ENCODE measurements at places on chromosomes 4 and X. TPM values are rescaled to one million over a fixed set of nuclear protein-coding genes. Genes with fewer than 3 reads are reported as not detected.

MAOA gene
- total RNA-seq, result 134 TPM

PNMA5 gene
- total RNA-seq, result not detected

SLC7A11 gene
- total RNA-seq, result 13.2 TPM

DDIT4L gene
- 0.52 TPM for total RNA-seq

LONRF3 gene
- 14.4 TPM for total RNA-seq

- no peak for DNase-seq
Observed at GRCh38 chr4:184402740-184403383, 71.5 kb downstream of the IRF2 start.

- DNase-seq, result no peak
Observed at GRCh38 chr4:3911252-3911856, 145.2 kb downstream of the ADRA2C start.

GRCh38 chr4:23476515-23477090 is 413.2 kb downstream of the PPARGC1A start:
- DNase-seq, result no peak

DNA sequence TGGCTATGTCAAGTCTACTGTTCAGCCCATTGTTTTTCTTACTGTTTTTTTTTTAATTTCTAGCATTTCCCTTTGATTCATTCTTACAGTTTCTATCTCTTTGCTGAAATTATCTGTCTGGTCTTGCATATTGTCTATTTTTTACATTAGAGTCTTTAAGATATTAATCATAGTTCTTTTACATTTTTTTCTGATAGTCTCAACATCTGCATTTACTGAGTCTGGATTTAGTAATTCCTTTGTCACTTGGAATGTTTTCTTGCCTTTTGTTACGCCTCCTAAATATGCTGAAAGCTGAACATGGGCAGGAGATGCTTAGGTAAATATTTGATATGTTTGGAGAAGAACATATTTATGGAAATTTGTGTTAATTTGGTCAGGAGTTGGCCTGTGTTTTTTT is 10.4 kb downstream of the JADE3 start:
- no peak for DNase-seq

DNA sequence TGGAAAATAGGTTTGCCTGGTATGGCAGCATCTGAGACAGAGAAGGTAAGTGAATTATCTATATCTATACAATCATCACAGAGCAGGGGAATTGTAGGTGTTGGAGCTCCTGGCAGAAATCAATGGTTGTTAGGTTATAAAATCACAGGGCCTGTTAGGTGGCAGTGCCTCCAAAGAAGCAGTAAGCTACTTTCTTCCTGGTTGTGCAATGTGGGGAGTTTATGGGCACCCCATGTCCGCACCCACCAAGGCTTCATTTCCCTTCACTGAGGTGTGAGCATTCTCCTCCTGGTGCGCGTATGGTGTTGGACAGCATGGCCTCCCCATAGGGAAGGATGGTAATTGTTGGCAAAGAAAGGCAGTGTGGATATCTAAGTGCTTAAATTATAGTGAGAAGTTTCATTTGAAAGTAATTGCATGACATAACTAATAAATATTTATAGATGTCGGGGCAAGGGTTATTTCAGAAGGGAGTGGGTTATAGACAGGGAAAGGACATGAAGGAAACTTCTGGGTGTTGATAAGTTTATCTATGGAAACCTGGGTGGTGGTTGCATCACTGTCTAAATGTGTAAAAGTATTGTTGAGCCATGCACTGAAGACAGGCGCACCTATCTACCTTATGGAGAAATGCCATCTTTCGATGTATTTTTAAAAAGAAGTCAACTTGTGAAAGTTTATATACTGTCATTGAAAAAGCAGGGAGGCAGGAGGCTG is 153.7 kb downstream of the FRAS1 start:
- no peak for DNase-seq

DNA sequence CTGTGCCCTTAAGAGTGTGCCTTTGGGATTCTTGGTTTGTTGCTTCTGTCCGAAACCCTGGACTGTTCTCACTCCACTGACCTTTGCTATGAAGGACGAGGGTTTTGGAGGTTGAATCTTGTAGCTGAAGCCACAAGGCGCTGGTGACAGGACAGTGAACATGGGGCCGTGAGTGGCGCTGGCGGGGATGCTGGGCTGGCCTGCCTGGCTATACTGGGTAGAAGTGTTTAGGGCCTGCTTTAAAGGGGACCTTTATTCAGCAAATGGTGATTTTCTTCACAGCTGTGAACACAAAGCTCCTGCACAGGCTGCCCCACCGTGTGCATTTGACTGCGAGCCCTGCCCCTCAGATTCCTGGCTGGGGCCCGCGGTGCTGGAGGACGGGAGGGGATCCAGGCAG is 27.1 kb upstream of the TADA2B start:
- DNase-seq, result no peak

DNA sequence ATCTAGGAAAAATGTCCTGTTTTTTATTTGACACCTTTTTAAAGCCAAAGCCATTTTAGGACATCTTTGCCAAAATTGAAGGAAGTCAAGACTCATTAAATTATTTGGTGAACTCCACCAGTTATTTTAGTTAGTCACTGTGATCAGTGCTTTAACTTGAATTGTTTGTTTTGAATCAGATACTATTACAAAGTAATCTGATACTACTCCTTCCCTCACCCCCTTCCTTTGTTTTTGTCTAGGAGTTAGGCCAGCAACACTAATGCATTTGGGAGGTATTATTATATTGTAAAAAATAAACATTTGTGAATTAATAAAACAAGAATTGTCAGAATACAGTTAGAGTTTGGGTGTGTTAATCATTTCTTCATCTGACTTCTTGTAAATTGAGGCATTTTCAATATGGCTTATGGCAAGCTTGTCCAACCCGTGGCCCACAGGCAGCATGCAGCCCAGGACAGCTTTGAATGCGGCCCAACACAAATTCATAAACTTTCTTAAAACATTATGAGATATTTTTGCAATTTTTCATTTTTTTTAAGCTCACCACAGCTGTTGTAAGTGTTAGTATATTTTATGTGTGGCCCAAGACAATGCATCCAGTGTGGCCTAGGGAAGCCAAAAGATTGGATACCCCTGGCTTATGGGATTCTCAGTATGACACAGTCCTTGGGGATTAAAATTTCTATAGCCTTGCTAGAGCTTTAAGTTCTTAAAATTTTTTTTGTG is 182.2 kb downstream of the BMPR1B start:
- DNase-seq, result no peak

- no peak for DNase-seq
Observed at GRCh38 chrX:7083468-7084396, 63.8 kb upstream of the STS start.

GRCh38 chr4:158775091-158775651 is 6.3 kb downstream of the FNIP2 start:
- DNase-seq, result no peak

DNA sequence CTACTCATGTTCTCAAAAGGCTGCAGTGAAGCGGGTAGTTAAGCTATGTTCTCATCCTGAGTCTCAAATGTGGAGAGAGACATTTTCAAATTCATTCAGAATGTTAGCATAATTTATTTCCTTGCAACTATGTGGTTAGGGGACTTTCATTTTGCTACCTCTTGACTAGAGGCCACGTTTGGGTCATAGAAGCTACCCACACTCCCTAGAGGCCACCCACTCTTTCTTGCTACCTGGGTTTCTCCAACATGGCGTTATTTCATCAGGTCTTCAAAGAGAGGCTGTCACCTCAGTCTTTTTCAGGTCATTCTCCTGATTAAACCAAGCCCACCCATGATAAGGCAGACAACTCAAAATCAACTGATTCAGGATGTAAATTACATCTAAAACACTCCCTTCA is 34.3 kb upstream of the NLGN4X start:
- DNase-seq, result no peak

DNA sequence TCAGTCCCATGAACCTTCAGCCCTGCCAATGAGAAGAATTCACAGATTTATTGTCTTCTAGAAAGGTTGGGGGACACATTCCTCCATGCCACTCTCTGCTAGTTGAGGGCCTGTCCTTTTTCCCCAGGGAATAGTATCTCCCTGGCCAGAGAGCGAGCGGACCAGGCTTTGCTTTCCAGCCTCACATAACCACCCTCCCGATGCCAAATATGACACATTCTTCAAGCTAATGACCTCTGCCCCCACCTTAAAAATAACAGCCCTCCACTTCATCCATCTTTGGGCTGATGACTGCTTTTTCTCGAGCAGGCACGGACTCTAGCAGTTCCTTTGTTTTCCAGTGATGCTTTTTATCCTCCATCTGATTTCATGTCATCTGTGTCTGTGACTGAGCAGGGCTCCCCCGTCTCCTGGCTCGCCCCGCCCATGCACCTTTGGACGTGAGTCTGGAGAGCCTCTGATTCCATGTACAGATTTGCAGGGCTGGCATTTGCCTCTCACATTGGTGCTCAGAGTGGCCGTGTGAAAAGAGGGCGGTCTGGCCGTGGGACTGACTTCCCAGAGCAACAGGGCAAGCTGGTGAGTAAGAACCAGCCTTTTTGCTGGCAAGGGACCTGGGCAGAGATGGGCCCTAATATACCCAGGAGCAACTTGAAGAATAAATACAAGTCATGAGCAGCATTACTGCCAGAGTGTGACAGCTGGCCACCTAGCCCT is 279.8 kb downstream of the BCOR start:
- DNase-seq, result no peak

Measured in left lung (tissue), 14 donors.